ENCODE measurements at places on chromosomes 13 and 19.
A peak's percentile ranks its signal among the peaks of the same experiment; 100 is the strongest.

DNA sequence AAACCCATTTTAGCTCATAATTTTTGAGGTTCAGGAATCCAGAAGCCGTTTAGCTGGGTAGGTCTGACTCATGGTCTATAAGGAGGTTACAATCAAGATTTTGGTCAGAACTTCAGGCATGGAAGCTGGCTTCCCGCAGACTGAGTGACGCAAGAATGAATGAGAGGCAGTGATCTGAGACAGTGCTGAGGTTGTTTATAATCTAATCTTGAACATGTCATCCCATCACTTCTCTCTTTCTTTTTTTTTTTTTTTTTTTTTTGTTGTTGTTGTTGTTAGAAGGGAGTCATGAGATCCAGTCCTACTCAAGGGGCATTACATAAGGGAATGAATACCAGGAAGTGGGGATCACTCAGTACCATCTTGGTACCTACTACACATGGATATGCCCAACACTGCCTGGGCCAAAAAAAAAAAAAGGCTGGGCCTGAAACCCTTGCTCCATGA is 217.4 kb downstream of the DLEU7 start:
- DNase-seq, result no peak

DNA sequence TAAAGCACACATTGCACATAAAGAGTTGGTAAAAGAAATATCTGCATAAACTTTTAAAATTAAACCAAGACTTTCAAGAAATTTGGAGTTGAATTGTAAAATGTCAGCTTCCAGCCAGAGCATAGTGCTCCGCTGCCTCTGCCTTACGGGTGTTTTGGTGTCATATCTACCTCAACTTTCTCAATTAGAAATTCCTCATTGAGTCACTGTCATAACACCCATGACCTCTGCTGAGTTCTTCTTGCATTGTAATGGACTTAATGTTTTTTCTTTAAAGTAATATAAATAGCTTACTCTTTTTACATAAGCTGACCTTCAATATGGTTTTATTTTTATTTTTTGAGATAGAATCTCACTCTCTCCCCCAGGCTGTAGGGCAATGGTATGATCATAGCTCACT is 551.0 kb upstream of the NBEA start:
- DNase-seq, result no peak

GRCh38 chr13:35781036-35782000 is 304.8 kb upstream of the MAB21L1 start:
- DNase-seq, result no peak

- DNase-seq, result no peak
Measured at GRCh38 chr13:30576528-30576927, 41.2 kb upstream of the USPL1 start.

DNA sequence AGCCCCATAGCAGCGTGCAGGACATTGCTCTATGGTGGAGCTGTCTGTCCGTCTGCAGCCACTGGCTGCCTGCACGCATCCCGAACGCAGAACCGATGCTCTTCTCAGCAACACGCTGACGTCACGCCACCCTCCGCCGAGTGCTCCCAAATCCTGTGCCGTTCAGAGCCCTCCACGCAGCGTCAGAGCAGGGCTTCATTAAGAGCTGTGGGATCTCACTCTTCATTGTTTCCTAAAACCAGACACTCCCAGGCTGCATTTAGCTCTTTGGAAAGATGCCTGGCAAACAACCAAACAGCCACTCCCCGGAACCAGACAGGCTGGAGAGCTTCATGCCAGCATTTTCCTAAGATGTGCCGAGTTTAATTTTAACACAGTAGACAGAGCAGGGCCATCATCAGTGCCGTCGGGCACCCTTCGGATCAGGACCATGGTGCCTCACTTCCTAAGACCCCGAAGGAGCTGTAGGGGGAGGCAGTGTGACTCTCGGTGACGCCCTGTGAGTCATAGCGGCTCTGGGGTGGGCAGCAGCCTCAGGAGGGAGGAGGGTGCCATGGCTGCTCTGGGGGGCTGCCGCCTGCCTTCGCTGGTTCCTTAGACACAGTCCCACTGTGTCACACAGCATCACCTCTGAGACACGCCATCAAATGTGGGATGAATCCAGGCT is 131.5 kb upstream of the MCF2L start:
- DNase-seq, result no peak

DNA sequence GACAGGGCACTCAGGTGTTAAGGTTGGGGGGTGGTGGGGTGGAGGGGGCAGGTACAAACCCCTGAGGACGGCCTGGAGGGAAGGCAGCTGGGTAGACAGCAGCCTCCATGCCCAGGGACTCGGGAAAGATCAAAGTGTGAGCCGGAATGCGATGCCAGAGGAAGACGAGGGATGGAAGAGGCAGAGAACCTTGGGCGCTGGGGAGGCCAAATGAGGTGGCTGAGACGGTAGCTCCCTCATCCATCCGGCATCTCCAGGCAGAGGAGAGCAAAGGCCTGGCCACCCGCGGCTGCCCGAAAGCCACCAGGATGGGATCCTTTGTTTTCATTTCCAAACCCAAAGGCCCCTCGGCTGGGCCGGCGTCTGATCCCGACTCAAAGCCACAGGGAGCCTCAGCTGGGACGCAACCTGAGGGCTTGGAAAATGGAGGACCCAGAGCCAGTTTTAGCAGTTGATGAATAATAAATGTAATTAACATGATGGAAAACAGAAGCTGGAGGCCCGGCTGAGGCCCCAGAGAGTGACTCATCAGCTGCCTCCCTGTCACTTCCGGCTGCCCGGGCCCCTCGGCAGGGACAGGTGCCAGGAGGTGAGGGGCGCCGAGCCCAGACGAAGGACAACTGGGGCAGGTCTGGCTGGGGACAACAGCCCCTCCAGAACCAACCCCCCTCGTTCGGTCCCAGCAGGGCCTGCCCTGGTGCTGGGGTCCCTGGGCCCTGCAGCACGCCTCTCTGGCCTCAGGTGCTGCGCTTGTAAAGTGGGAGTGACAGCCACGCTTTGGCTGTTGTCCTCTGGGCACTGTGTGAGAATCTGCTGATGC is 61.6 kb downstream of the CEBPG start:
- no peak for DNase-seq

DNA sequence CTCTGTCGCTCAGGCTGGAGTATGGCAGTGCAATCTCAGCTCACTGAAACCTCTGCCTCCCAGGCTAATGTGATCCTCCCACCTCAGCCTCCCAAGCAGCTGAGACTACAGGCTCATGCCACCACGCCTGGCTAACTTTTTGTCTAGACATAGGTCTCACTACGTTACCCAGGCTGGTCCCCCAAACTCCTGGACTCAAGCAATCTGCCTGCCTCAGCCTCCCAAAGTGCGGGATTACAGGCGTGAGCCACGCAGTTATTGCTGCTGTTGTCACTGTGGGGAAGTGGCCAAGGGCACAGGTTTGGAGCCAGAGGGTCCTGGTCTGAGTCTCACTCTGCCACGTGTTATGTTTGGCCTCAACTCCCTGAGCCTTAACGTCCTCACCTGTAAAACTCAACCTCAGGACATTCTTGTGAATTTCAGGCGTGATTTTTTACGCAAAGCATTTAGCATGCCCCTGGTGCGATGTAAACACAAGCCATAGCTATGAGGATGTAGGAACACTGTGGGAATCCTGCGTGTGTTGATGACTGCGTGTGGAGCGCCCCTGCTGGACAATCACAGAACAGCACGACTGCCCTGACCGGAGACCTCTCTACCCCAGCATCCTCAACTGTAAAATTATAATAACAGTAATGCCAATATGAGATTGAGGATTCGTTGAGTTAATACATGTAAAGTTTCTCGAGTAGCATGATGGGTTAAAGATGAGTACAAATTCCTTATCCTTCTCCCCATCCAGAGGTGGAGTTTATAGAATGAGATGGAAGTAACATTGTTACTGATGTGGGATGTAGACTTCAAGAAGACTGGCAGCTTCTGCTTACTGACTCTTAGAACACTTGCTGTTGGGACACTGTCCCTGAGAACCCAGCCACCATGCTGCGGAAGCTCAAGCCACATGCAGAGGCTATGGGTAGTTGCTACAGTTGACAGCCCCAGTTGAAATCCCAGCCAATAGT is 41.8 kb upstream of the PNMA8B start:
- DNase-seq, result peak; percentile 54

DNA sequence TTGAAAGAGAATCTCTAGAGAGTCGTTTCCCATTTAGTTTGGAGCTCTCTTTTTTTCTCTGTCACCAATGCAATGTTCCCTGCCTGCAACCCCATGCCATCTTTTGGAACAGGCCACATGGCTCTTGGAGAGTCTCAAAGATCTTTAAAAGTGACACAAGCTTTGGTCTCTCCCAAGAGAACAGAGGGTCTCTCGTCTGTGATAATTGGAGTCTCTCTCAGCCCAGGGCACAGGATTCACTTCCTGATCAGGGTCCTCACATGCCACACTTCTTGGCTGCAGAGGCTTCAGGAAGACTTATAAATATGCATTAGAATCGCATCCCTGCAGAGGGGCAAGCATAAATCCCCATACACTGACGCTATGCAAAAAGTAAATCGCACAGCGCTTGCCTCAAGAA is 240.5 kb downstream of the IRS2 start:
- DNase-seq, result no peak

DNA sequence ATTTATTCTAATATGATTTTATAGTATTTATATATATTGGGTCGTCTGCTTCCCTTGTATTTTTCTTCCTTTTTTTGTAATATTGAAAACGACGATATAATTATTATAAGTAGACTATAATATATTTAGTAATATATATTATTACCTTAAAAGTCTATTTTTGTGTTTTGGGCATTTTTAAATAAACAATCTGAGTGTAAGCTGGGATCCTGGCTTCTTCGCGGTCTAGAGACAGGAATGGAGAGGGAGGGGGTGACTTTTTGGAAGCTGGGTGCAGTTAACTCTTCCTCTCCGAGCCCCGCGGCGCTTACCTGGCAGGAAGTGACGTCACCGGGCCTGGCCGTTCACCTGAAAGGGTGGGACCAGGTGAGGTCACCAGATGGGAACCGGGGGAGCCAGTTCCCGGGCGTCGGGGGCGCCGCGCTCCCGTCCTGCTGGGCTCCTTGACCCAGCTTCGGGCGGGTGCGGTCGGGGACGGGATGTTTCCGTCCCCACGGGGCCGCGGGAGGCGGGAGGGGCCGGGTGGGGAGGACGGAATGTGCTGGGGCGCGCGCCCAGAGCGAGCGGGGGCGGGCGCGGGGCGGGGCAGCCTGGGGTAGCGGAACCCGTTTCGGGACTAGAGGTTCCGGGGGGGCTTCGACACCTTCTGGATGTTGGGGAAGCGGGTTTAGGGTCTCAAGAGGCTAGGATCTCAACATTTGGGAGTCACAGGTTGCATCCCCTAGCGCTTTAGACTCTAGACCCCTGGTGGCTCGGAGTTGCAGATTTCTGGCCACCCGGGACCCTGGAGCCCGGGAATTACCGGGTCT is 2.8 kb downstream of the ZFP36 start:
- peak; percentile 69 for DNase-seq

- no peak for DNase-seq
Measured at GRCh38 chr19:4970558-4971423, 1.9 kb downstream of the KDM4B start.

- no peak for DNase-seq
Measured at GRCh38 chr13:51707461-51707860, 96.5 kb downstream of the DHRS12 start.

DNA sequence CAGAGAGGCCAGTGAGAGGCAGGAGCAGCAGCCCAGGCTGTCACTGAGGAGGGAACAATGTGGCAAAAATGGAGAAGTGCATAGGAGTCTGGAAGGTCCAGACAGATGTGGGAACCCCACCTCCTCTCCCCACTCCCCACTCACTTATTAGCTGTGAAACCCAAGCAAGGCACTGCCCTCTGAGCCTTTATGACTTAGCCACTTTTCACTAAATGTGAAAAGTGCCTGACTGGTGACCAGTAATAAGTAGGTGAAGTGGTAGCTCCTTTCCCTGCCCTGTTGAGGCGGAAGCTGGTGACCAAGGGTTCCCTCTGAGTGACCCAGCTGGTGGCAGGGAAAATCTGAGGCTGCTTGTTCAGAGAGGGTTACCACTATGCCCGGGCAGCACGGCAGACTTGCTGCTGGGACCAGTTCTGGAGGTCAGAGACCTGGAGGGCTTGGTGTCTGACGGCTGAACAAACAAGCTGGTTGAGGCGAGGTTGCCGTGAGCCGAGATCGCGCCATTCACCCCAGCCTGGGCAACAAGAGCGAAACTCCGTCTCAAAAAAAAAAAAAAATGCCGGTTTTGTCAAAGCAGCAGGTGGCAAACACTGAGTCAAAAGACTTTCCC is 80.0 kb downstream of the ZNF429 start:
- no peak for DNase-seq

GRCh38 chr13:71759651-71760511 is 107.1 kb downstream of the DACH1 start:
- DNase-seq, result no peak

DNA sequence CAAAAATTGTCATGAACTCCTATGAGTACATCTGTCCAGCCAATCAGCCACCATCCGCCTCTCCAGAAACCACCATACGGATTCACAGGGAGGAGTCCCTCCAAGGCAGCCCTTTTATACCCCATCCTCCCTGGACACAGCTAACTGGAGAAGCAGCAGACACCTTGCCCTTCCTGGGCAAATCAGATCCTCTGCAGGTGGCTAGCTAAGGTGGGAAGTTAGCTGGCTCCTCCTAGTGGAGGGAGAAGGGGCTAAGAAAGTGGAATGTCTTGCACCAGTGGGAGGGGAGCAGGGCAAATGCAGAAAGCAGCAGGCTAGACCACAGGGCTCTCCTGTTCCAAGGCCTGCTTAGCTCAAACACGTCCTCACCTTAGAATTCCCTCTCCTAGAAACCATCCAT is 46.2 kb upstream of the UQCRFS1 start:
- no peak for DNase-seq

- peak; percentile 12 for DNase-seq
Measured at GRCh38 chr19:13172346-13173138, 22.3 kb downstream of the IER2 start.

GRCh38 chr13:75770592-75771011 is 134.5 kb downstream of the LMO7 start:
- DNase-seq, result no peak

- DNase-seq, result no peak
Measured at GRCh38 chr19:58325311-58326022, 1.3 kb upstream of the ZSCAN22 start.

- DNase-seq, result peak; percentile 77
Measured at GRCh38 chr19:53132141-53132991, at the start of gene ZNF415. ZNF415 (minus strand) TSS chr19:53132910; CDS start chr19:53122676, 10,234 bp downstream.

GRCh38 chr19:4464815-4465581 is 7.1 kb upstream of the HDGFL2 start:
- no peak for DNase-seq

DNA sequence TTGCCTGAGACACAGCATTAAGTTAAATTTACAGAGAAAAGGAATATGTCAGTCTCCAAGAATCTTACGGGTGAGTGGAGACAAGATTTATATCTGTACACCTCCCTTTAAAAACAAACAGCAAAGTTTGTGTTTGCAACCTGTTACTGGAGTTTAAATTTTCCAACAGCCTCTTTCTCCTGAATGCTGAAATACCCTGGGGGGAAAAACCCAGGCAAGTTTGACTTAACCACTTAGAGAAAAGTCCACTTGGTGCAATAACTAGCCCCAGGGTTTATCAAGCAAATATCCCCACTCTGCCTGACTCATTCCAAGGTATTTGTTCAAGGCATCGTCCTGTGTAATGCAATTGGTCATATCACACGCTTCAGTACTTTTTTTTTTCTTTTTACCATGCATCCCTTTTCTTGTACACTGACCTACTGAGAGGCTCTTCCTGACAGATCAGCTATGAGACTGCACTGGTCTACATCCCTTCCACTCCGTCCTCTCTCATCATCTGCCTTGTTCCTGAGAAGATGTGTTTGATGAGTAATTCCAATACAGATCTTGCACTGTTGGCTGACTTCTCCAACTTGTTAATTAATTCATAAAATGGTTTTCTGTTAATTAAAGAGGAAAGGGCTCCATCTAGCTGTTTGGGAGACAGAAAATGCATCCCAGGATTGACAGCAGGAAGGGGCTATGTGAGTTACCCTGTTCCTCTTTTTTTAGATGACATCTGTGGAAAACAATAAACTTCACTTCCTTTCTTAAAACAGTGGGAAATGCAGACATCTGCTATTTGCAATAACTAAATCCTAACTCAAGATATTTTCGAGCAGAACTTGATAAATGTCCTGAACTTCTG is 212.5 kb upstream of the IRS2 start:
- no peak for DNase-seq
